Stimulated activated CD4-positive, alpha-beta T cell treated with anti-CD3 and anti-CD28 coated beads, Interleukin-1b, Interleukin-23, amount 100 ng/mL, for 4 hours (primary cell): ENCODE measurements at places on chromosomes 6 and 20.

- DNase-seq = no peak
Observed at GRCh38 chr20:48106428-48106827, 321.1 kb upstream of the SULF2 start.

- DNase-seq = no peak
Observed at GRCh38 chr6:21199262-21199661, 394.3 kb upstream of the SOX4 start.

GRCh38 chr6:127206531-127207095 is 60.1 kb upstream of the RNF146 start:
- DNase-seq = no peak

DNA sequence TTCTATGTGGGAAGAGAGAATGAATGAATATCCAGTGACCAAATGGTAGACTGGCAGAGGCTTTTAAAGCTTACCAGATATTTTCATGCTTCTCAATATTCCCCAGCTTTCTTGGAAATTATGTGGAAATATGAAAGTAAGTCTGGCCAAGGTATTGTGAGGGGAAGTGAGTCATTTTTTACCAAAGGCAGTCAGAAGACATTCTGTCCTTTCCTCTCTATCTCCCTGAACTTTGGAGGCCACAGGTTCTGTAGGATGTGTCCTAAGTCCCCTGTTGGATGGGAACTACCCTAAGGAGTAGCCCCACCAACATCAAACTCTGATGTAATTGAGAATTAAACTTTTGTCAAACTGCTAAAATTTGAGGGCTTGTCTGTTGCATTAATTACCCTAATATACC is 593.8 kb upstream of the NRSN1 start:
- no peak for DNase-seq

GRCh38 chr6:136383268-136383937 is 93.8 kb upstream of the BCLAF1 start:
- DNase-seq = no peak

- DNase-seq = no peak
Observed at GRCh38 chr20:51757226-51757625, 11.0 kb downstream of the ATP9A start.

DNA sequence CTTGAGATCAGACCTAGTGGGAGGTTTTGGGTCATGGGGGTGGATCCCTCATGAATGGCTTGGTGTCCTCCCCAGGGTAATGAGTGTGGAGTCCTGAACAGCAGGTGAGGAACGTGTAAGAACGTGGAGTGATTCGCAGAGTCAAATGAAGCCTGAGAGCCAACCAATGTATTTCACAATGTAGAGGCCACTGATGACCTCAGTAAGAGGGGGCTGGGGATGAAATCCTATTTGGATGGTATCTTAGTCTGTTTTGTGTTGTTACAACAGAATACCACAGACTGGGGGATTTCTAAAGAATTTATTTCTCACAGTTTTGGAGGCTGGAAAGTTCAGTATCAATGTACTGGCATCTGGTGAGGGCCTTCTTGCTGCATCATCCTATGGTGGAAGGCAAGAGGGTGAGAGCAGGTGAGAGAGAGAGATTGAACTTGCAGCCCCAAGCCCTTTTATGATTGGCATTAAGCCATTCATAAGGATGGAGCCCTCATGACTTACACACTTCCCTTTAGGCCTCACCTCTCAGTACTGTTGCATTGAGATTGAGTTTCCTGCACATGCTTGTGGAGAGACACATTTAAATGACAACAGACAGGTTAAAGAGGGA is 47.3 kb upstream of the HIVEP1 start:
- DNase-seq = no peak

DNA sequence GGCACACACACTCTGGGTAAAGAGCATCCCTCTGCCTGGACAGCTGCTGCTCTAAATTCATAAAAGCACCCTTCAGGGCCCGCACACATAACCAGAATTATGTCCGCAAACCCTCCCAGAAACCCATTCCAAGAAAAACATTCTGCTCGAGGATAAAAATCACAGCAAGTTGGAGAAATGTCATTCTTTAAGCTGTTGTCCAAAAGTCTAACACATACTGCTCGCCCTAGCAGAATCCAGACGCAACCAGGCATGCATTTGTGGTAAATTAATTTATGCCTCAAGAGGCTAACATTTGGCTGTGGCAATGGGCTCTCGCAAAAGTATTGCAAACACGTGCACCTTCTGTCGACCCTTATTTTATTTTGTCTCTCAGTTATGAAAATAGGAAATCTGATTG is 116.1 kb upstream of the INSM1 start:
- DNase-seq = no peak

- DNase-seq = no peak
Observed at GRCh38 chr20:41064377-41064776, 35.8 kb downstream of the TOP1 start.

DNA sequence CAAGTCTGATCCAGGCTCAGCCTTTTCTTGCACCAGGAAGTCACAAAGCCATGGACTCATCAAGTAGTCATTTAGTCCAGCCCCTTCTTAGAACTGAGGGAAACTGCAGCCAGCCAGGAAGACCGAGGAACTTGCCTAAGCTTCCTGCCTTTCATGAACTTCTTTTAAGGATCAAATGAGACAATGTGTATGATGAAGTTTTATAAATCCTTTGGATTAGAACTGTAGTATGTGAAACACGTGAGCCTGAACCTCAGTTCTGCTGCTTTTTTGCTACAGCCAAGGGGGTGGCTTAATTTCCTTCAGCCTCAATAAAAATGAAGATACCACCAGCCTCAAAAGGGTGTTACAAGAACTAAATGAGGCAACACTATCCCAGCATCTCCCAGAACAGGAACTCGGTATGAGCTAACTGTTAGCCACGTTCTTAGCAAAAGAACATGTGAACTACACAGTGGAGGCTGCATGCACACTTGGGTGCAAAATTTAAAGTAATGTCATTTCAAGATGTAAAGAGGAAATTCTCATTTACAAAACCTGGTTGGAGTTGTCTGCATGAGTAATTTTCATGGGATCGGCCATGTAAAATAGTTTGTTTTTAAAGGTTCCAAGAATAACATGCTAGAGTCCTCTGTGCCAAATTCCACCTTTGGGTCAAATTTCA is 76.0 kb upstream of the TBC1D7 start:
- no peak for DNase-seq
